Naive thymus-derived CD8-positive, alpha-beta T cell (primary cell): ENCODE measurements at places on chromosomes 5 and 9. TPM values are rescaled to one million over a fixed set of nuclear protein-coding genes. Genes with fewer than 3 reads are reported as not detected.

CDH6 gene
- not detected for total RNA-seq

S1PR3 gene
- total RNA-seq: not detected

PPIP5K2 gene
- 75.4 TPM for total RNA-seq

PCDHB10 gene
- not detected for total RNA-seq

RECK gene
- 9.8 TPM for total RNA-seq

SMIM33 gene
- 0.13 TPM for total RNA-seq

GALNT12 gene
- 8.7 TPM for total RNA-seq

CD72 gene
- total RNA-seq: 8.0 TPM

ECSCR gene
- total RNA-seq: not detected

BTNL3 gene
- not detected for total RNA-seq

LPAR1 gene
- total RNA-seq: not detected

SLC23A1 gene
- not detected for total RNA-seq

AGXT2 gene
- not detected for total RNA-seq

C5orf34 gene
- total RNA-seq: 5.3 TPM

SLC25A2 gene
- 2.1 TPM for total RNA-seq

OBP2B gene
- not detected for total RNA-seq

BARX1 gene
- not detected for total RNA-seq

ADAMTSL2 gene
- total RNA-seq: 0.44 TPM

DDX4 gene
- not detected for total RNA-seq

SLC27A6 gene
- total RNA-seq: not detected
